NCI-H2081 (cell line): ENCODE measurements at places on chromosomes 16 and 17.

DNA sequence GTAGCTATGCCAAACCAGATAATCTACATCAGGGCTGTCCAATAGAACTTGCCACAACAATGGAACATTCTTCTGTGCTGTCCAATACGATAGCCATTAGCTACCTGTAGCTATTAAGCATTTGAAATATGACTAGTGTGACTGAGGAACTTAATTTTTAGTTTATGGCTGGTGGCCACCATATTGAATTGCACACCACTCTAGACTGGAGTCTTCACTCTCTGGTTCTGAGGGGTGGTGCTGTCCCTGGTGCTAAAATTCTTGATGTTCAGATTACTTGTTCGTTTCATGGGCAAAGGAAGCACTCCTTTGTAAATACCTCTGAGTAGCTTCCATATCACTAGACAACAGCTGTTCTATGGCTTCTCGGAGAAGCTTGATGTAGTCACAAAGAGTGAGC is 296.6 kb downstream of the NPIPA8 start:
- DNase-seq: no peak

DNA sequence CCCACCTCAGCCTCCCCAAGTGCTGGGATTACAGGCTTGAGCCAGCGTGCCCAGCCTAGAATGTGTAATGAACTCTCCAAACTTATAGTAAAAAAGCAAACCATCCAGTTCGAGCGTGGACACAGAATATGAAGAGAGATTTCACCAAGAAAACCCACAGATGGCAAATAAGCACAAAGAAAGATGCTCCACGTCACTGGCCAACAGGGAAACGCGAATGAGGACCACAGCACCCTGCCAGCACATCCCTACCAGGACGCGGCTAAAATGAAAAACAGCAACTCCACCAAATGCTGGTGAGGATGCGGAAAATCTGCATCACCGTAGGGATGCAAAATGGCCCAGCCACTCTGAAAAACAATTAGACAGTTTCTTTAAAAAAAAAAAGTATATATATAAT is 1.4 kb downstream of the MVD start:
- DNase-seq: no peak

DNA sequence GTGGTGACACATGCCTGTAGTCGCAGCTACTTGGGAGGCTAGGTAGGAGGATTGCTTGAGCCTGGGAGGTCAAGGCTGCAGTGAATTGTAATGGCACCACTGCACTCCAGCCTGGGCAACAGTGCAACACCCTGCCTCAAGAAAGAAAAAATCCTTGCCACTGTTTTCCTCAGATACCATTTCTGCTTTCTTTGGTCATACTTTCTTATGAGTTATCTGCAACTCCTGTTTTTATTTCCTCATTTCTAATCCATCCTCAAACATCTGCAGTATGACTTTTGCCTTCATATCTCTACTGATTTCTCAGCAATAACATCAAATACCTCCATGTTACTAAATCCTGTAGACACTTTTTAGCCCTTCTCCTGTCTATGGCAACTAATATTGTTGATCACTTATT is 3.1 kb upstream of the AP2B1 start:
- no peak for DNase-seq

DNA sequence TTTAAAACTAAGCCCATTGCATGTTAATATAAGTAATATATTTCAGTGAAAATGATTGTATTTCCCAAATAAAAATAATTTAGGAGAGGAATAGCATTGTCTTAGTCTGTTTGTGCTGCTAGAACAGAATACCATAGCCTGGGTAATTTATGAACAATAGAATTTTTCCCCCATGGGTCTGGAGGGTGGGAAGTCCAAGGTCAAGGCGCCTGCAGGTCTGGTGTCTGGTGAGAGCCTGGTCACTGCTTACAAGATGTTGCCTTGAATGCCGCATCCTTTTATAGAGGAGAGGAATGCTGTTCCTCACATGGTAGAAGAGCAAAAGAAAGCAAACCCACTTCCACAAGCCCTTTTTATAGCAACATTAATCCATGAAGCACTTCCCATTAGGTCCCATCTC is 161.3 kb upstream of the ZFHX3 start:
- no peak for DNase-seq

- DNase-seq: no peak
Observed at GRCh38 chr16:59121411-59122261, 387.5 kb upstream of the GOT2 start.

GRCh38 chr17:14557480-14557879 is 256.6 kb downstream of the HS3ST3B1 start:
- DNase-seq: no peak

DNA sequence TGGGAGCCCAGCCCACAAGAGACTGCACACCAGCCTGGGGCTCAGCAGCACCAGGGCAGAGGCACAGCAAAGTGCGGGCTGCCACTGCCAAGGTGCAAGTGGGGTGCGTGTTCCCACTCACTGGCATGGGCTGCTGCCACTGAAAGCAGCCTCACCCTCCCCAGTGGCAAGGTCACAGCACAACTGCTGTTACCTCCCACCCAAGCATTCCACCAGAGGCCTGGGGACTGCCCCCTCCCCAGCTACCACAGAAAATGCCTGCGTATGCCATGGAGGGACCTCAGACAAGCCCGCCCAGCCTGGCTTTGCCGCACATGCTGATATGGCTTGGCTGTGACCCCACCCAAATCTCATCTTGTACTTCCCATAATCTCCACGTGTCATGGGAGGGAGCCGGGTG is 33.1 kb downstream of the MEAK7 start:
- DNase-seq: no peak
